GM23248 (cell line): ENCODE measurements at places on chromosomes 6 and 20.

- DNase-seq = no peak
These were observed 192.2 kb downstream of the FARS2 start for GRCh38 chr6:5453546-5453945.

- peak; percentile 64 for DNase-seq
These were observed 3.2 kb downstream of the ACTR5 start for GRCh38 chr20:38751360-38751976.

- DNase-seq = no peak
These were observed 113.0 kb downstream of the PLEKHG1 start for GRCh38 chr6:150712505-150713252.

GRCh38 chr6:75693534-75693933 lies 55.5 kb upstream of the MYO6 start:
- peak; percentile 36 for DNase-seq

DNA sequence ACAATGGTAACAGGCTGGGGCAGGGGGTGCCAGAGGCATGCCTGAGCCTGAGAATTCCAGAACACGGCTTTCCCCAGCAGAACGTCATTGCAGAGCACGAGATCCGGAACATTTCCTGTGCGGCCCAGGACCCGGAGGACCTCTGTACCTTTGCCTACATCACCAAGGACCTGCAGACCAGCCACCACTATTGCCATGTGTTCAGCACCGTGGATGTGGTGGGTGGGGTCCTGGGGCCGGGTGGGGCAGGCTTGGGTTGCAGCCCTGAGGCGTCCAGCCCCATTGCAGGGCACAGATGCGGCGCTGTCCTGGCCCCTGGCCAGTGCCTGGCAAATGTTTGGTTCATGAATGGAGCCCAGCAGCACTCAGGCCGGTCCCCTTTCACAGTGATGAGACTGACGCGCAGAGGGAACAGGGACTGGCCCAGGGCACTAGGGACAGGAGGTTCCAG lies 57.1 kb downstream of the TCP11 start:
- DNase-seq = no peak
